ENCODE measurements at places on chromosomes 1 and 21.

- DNase-seq = no peak
Observed at GRCh38 chr1:230681599-230681998, 32.3 kb downstream of the AGT start.

DNA sequence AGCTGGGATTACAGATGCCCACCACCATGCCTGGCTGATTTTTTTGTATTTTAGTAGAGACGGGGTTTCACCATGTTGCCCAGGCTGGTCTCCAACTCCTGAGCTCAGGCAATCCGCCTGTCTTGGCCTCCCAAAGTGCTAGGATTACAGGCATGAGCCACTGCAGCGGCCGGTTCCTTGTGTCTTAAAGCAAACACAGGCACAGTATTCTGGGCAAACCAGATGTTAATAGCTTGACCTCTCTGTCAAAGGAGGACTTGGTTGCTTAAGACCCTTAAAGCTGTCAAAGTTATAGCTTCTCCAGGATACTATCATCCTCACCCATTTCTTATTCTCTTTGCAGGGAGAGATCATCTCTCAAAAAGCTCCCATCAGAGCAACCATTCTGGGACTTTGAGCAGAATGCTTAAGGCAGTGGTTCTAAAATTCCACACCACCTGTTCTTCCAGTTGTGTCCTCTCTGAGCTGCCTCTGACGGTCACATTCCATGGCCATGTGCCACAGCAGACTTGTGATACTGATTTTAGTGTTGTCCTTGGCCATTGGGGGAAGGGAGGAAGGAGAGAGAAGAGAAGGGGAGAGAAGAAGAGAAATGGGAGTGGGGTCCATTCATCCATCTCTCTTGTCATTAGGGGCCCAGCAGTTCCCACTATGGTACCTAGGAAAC lies 81.8 kb downstream of the PBX1 start:
- no peak for DNase-seq

DNA sequence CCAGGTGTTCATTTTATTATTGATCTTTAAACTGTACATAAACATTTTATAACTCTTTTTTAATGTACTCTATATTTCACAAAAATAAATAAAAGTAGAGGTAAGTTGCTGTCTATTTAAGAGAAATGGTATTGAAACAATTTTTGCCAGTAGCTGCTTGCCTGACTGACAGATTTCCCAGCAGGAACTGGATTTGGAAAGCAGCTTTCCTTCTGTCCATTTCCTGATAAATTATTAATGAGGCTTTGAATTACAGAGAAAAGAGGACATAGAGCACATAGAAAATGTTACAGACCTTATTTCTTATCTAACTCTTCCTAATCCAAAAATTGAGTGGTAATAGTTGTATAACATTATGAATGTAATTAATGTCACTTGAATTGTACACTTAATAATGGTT lies 79.7 kb upstream of the BCL10 start:
- DNase-seq = no peak

DNA sequence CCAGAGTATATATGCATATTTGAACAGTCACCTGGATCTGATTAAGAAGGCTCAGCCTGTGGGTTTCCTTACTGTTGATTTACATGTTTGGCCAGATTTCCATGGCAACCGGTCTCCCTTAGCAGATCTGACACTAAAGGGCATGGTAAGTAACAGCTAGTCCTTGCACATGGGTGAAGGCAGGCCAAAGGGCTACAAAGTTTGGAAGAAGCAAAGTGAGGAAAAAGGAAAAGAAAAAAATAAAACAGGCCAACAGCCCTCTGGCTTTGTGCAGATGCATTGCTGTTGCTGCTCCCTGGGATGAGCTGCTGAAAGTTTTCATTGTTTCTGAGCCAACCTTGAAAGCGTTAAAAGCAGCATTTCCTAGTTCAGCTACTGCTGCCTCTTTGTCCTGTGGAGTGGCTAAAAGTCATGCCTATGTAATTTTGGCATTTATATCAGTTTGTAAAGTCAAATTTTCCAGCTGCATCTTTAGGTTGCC lies 176.5 kb upstream of the HOOK1 start:
- DNase-seq = no peak

GRCh38 chr1:101769520-101769919 lies 227.2 kb downstream of the OLFM3 start:
- no peak for DNase-seq

GRCh38 chr1:186710696-186711095 lies 30.5 kb upstream of the PTGS2 start:
- DNase-seq = no peak

GRCh38 chr1:8389958-8390535 lies 72.1 kb downstream of the SLC45A1 start:
- no peak for DNase-seq

DNA sequence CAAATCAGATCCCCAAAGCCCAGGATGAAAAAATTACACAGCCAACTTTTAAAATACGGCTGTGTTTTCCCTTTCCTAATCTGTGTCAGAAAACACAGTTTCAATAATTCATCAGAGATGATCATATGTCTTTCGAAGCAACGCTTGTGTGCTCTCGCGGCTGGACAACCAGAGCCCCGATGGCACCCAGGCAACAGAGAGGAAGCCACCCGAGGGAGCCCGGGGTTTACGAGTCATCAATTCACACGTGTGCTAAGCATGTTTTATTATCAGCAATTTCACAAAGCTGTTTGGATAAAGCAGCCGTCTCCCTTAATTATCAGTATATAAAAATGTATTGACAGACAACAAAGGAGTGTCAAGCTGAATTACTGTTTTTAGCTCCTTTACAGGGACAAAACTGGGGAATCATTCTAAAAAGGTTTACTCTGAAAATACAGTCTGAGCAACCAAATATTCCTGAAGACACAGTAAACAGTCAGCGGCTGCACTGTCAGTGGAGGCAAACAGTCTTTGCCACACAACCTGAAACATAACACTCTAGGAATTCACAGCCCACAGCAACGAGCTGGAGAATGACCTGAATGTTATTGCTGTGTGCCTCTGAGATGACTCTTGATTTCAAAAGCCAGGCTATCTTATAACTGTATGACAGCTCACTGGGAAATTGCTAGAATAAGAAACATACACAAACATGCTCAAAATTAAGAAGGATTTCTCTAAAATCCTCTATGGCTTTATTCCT lies 201.0 kb downstream of the SIPA1L2 start:
- no peak for DNase-seq

- no peak for DNase-seq
Observed at GRCh38 chr21:41957991-41958766, 4.4 kb upstream of the C2CD2 start.

- DNase-seq = no peak
Observed at GRCh38 chr1:6536291-6536690, 18.0 kb downstream of the NOL9 start.

GRCh38 chr1:153493343-153493960 lies 33.0 kb upstream of the S100A7 start:
- no peak for DNase-seq

GRCh38 chr1:185570962-185571361 lies 163.2 kb upstream of the HMCN1 start:
- DNase-seq = peak; percentile 30

- DNase-seq = peak; percentile 19
Observed at GRCh38 chr1:170010443-170010842, 64.1 kb downstream of the KIFAP3 start.

DNA sequence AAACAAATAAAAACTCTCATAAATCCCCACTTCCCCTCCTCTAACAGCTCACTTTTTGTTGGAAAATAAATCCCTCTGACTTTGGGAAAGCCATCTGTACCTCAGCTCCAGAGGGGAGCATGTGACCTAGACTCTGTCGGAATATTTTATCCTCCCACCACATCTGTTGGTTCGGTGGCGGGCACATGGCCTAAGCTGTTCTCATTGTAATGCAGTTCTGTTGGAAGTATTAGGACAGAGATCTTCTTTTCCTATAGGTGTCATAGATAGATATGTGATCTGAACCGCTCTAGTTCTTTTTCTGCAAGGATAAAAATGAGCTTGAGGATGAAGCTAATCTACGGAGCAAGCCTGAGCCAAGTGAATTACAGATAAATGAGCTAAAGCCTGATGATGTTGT lies 50.5 kb upstream of the EPS8L3 start:
- no peak for DNase-seq

GRCh38 chr21:45630066-45630694 lies 13.3 kb upstream of the PCBP3 start:
- no peak for DNase-seq

- DNase-seq = no peak
Observed at GRCh38 chr1:231240531-231240882, 505 bp upstream of the GNPAT start.

- no peak for DNase-seq
Observed at GRCh38 chr1:211336161-211336560, 9.5 kb downstream of the TRAF5 start.

DNA sequence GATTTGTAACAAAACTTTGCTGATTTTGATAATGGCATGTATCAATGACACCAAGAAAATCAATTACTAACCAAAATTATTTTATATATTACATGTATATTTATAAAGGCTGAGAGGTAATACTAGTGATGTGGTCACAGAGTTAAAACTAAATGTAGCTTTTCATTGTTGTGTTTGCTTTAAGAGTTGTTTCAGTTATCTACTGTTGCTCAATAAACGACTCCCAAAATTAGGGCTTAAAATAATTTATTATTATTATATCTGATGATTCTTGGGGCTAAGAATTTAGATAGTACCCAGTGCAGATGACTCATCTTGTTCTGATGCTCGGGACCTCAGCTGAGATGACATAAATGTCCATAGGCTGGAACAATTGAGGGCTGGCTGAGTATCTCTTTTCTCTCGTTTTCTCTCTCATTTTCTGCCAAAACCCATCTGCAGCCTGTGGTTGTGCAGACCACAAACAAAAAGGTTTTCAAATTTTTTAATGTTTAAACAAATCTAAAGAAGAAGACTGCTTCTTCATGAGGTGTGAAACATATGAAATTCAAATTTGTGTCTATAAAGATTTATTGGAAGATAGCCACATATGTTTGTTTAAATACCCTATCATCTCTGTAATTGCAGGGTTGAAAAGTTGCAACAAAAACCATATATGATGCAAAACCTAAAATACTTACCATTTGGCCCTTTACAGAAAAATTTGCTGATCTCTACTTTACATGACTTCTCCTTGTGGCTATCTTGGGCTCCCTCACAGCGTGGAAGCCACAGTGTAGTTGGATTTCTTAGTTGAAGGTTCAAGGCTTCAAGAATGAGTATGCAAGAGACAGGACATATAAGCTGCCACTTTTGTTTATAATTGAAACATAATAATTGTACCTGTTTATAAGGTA lies 14.8 kb upstream of the PTPRC start:
- no peak for DNase-seq

DNA sequence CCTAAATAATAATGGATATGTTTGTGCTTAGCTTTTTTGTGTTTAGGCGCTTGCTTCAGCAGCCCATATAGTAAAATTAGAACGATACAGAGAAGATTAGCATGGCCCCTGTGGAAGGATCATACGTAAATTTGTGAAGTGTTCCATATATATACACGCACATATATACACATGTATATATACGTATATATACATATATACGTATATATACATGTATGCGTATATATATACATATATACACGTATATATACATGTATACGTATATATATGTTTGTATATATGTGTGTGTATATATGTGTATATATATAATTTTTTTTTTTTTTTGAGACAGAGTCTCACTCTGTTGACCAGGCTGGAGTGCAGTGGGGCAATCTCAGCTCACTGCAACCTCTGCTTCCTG lies 17.4 kb downstream of the SNX27 start:
- no peak for DNase-seq

DNA sequence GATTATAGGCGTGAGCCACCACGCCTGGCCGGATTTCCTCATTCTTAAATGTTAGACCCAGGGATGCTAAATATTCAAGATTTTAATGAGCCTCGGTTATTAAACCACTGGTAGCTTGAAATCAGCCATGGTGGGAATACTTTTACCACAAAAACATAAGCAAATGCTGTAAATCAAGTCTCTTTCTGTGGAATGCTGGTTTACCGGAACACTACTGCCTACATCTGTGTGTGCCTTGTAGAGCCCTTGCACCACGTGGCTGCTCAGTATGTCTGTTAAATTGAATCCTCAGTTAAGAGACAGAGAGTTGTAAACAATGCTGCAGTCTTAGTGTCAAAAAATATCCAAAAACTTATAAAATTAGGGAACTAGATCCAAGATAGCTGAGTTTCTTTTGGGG lies 26.8 kb upstream of the CNN3 start:
- no peak for DNase-seq

GRCh38 chr1:189726806-189727205 lies 750.9 kb downstream of the BRINP3 start:
- DNase-seq = no peak

- no peak for DNase-seq
Observed at GRCh38 chr1:171222936-171223335, 25.4 kb upstream of the FMO1 start.

GRCh38 chr1:106584676-106585075 lies 471.8 kb upstream of the PRMT6 start:
- DNase-seq = no peak

DNA sequence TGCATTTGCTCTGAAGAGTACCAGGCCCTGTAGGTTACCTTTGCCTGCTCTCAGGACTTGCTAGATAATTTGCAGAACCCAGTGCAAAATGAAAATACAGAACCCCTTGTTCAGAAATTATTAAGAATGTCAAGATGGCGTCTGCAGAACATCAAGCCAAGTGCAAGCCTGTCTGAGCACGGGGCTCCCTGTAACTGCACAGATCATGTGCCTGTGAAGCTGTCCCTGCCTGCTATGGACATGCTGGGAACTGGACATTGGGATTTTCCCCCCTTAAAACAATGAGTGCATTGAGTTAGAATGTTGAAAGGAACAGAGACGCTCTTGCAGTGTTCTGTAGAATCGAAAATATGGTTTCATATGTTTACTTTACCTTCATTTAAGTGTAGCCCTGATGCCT lies 2.9 kb downstream of the CLDN14 start:
- no peak for DNase-seq

GRCh38 chr1:22745669-22746585 lies 35.3 kb downstream of the EPHB2 start:
- DNase-seq = peak; percentile 37

- no peak for DNase-seq
Observed at GRCh38 chr1:40634901-40635655, 30.4 kb downstream of the RIMS3 start.

- DNase-seq = no peak
Observed at GRCh38 chr1:150748878-150749719, 16.5 kb downstream of the CTSS start.

GRCh38 chr21:28455253-28455600 lies 537.5 kb downstream of the LTN1 start:
- DNase-seq = no peak

- no peak for DNase-seq
Observed at GRCh38 chr21:15363921-15364320, 299.1 kb upstream of the NRIP1 start.

DNA sequence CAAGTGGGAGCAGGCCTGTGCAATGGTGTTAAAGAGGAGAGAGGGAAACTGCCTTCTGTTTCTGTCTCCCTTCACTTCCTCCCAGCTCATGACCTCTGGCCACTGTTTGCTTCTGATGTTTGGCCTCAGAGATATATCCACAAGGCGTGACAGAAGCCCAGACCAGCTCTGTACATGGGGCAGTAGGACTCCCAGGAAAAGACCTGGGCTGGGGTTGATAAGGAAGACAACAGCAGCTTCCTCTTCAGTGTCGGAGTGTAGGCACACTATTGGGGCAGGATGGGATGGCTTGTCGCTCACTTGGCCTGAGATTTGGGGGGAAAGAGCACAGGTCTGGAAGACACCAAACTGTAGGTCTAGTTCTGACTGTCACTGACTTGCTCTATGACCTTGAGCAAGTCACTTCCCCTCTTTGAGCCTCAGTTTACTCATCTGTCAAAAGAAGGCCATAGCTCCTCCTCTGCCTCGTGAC lies 67.8 kb upstream of the KLHDC7A start:
- no peak for DNase-seq

Data from CD4-positive, alpha-beta T cell treated with Interleukin-1 beta for 1 hour (primary cell).